Right cardiac atrium (tissue), 5 donors: ENCODE measurements at places on chromosomes 4 and X. TPM values are rescaled to one million over a fixed set of nuclear protein-coding genes. Genes with fewer than 3 reads are reported as not detected.

DNA sequence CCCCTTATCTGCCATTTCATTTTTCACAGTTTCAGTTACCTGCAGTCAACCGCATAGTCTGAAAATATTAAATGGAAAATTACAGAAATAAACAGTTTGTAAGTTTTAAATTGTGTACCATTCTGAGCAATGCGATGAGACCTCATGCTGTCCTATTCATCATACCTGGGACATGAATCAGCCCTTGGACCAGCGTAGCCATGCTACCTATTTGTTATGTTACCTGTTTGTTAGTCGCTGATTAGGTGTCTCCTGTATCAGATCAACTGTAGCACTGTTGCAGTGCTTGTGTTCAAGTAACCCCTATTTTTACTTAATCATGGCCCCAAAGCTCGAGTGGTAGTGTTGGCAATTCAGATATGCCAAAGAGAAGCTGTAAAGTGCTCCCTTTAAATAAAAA, 492.2 kb upstream of the AADAT start:
- DNase-seq = no peak

- no peak for DNase-seq
These were observed 150.0 kb downstream of the MAML3 start for GRCh38 chr4:140003876-140004548.

DNA sequence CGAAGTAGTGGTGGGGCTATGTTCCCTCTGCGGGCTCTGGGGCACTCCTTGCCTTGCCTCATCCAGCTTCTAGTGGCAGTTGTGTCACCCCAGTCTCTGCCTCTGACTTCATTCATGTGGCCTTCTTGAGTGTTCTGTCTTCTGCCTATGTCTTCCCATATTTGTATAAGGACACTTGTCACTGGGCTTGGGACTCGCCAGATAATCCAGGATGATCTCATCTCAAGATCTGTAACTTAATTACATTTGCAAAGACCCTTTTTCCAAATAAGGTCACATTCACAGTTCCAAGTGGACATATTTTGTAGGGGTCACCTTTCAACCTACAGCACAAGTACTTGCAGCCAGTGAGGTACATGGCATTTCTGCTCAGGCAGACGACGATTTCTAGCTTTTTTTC, 30.3 kb upstream of the CLDN24 start:
- DNase-seq = no peak

- no peak for DNase-seq
These were observed 35.4 kb downstream of the IGFBP7 start for GRCh38 chr4:57074744-57075143.

DNA sequence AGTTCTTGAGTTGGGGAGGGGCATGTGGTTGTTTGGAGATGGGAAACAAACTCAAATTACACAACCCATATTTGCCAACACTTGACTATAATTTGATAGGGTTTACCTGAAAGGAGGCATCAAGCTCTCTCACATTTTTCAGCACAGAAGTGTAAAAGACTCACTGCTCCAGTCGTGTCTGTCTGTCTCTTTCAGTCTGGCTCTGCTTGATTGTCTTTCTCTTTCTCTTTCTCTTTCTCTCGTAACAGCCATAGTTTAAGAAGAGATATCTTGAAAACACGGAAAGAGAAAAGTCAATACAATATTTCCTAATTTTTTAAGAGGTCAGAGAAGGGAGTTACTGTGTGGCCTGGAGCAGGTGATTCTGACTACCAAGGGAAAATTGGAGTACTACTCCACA, 413.6 kb upstream of the CXorf51A start:
- no peak for DNase-seq

DNA sequence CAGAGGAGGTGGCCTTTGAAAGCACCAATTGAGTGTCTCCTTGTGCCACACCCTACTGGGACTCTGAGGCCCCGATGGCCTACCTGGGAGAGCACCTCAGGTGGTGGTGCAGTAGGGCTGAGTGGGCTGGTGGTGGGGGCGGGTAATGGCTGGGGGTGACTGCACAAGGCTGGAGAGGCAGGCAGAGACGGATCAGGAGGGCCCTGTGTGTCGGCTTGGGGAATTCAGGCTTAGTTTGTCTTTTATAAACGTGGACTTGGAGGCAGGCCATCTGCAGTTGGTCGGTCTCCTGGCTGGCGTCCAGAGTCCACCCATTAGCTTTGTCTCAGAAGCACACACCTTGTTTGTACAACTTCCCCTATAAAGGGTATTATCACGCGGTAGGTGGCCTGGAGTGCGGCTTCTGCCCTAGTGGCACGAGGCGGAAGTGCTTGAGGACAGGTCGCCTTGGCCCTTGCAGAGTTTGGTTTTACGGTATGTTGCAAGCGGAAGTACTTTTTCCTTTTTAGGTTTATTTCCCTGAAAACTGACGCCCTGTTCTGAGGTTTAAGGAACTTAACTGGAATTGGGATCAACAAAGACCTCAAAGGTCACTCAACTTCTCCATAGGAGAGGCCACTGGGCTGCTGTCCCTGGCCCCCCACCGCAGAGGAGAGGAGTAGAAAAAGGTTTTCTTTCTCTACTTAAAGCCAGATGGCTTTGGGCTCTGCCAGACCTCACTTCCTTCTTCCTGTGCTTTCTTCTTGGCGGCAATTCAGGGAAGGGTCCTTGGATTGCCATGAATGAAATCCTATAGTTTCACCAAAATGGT, 8.0 kb downstream of the TBC1D14 start:
- peak; percentile 89 for DNase-seq

- DNase-seq = peak; percentile 91
These were observed 10.6 kb upstream of the ELF4 start for GRCh38 chrX:130120746-130121504.

GRCh38 chr4:36549252-36549651, 267.8 kb downstream of the DTHD1 start:
- DNase-seq = no peak

DNA sequence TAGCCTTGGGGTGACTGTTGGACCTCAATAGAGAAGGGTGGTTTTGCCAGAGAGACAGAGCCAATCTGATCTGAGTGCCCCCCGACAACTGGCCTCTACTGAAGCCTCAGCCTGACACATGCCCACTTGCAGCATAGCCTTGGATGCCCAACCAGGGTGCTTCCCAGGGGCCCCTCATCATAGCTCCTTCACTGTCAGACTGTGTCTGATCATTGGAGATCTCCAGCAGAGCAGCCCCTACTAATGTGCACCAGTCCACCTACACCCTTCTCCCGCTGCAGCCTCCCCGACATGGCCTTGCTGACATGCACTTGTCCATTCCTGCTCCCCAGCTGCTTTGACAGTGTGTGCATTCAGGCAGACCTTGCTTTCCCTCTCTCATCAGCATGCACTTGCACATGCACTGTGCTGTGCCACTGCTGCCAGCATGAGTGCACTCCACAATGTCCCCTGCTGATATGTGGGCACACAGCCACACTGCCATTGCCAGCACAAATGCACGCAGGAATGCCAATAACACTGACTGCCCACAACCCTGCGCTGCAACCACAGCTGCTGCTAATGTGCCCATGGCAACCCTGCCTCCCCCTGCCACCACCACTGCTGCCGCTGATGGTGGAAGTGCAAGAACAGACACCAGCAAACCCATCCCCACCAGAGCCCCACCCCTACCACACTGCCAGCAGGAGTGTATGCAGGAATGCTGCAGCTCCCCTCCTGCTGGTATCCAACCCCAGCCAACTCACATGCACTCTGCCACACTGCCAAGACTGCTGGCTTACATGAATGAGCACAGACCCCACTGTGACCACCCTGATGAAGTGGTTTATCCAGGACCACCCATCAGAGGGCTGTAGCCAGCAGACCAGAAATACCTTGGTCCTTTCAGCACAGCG, 68.1 kb upstream of the ZMAT1 start:
- DNase-seq = no peak

DNA sequence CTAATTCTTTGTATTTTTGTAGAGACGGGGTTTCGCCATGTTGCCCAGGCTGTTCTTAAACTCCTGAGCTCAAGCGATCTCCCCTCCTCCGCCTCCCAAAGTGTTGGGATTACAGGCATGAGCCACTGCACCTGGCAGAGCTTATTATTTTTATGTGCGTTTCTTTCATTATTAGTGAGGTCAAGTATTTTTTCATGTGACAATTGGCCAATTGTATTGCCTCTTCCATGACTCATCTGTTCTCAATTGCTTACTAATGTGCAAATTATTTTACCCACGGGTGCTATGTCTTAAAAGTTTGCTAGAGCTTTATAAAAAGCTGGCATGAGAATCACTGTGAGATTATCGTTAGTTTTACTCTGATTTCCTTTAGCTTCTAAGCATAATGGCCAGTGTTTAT, 13.0 kb upstream of the ARX start:
- no peak for DNase-seq

DNA sequence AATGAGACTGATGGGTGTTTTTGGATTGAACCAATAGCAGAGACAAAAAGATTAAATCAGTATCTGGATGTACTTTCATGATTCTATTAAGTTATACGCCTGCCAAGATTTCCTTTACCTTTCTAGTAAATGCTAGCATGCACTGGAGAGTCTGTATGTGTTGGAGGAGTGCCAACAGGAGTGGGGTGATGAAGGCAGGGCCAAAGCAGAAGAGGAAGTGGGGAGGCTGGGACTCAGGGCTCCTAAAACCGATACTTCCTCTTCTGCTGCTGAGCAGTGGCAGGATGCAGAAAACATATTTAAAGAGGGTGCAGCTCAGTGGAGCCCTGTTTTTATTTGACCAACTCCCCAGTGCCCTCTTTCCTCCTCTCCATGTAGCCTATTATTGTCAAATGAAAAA, 5.6 kb downstream of the CYSLTR1 start:
- DNase-seq = peak; percentile 37

DNA sequence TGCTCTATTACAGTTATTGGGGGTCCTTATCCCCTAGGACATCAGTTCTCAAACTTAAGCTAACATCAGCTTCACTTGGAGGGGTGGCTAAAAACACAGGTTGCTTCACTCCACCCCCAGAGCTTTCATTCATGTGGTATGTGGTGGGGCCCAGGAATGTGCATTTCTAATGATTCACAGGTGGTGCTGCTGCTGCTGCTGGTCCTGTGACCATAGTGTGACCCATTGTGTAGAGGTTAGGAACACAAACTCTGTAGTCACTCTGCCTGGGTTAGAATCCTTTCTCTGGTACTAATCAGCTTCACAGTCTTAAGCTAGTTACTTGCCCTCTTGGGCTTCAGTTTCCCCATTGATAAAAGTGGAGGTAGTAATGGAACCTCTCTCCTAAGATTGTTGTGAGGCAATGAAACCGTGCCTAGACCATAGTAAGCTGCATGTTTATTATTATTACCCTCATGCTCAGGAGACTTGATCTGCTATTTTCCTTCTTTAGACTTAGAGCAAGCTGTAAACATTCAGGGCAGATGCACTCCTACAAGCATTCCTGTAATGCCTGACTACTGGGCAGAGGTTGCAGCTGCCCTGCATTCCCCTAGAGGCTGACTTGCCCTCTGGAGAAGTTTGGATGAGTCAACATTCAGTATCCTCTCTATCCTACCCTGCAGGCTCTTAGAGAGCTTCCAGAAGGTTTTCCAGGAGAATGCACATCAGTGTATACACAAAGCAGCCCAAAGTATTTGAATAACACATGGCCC, 94.1 kb upstream of the ACSL4 start:
- no peak for DNase-seq

DNA sequence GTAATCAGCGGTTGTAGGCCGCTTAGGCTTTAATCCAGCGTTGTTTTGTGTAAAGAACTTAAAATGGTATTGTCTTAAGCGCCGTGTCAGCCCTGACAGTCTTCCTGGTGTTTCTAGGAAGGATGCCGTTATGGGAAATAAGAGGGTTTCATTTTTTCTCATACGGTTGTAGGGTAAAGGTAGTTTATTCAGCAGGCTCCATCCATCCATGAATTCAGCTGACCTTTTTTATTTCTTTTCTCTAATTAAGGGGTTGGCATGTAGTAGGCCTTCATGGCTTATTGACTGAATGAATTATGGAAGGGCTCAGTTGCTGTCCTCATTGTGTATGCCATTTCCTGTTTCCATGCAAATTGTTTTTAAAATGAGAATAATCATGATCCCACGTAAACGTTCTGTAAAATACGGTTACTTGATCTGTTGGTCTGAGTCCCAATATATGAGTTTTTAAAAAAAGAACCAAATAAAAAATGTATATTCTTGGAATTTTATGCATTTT, 693 bp downstream of the OCIAD1 start:
- no peak for DNase-seq

GRCh38 chrX:104564921-104565703, 887 bp upstream of the IL1RAPL2 start:
- peak; percentile 35 for DNase-seq

- DNase-seq = peak; percentile 18
These were observed 2.2 kb upstream of the HTR2C start for GRCh38 chrX:114581528-114582263.

DNA sequence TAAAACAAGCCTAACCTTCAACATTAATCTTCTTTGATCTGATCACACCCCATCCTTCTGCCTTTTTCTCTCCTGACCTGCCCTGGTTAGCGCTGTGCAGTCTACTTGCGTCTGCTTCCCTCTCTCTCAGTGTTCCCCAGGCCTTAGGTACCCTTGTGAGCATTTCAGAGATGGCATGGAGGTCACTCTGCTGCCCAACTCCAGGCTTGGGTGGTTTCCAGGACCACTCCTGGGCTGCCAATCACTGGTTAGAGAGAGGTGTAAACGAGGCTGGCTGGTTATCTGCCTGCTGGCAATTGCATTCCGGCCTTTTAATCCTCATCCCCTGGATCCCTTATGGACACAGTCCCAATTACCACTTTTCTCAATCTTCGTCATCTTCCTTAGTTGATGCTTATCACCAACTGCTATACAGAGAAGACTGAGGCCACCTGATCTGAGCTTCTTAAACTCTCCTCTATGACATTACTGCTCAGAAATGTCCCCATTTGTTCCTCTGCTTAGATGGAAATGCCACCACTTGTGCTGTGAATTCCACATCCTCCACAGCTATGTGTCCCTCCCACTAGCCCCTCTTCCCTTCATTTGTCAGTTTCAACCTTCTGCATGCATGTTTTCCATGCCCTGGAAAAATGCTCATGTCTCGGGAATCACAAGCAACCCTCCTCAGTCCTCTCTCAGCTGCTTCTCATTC, 29.0 kb upstream of the BCLAF3 start:
- no peak for DNase-seq

- DNase-seq = peak; percentile 20
These were observed at the start of gene NDST3 for GRCh38 chr4:118034053-118034785. Gene NDST3 (plus strand): TSS chr4:118034486. CDS start chr4:118053911, 19,425 bp downstream.

DNA sequence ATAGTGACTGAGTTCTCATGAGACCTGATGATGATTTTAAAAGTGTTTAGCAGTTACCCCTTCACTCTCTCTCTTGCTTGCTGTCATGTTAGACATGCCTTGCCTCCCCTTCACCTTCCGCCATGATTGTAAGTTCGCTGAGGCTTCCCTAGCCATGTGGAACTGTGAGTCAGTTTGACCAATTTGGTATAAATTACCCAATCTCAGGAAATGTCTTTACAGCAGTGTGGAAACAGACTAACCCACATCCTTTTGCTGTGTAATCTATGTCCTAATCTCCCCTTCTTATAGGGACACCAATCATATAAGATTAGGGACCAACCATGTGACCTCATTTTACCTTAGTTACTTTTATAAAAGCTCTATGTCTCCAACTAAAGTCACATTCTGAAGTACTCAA, 677.8 kb downstream of the ADGRL3 start:
- DNase-seq = no peak

ENPEP gene
- total RNA-seq = 6.8 TPM

GEMIN8 gene
- total RNA-seq = 8.0 TPM

ADGRG2 gene
- 0.68 TPM for total RNA-seq
